ENCODE measurements at places on chromosomes 6 and 20.

DNA sequence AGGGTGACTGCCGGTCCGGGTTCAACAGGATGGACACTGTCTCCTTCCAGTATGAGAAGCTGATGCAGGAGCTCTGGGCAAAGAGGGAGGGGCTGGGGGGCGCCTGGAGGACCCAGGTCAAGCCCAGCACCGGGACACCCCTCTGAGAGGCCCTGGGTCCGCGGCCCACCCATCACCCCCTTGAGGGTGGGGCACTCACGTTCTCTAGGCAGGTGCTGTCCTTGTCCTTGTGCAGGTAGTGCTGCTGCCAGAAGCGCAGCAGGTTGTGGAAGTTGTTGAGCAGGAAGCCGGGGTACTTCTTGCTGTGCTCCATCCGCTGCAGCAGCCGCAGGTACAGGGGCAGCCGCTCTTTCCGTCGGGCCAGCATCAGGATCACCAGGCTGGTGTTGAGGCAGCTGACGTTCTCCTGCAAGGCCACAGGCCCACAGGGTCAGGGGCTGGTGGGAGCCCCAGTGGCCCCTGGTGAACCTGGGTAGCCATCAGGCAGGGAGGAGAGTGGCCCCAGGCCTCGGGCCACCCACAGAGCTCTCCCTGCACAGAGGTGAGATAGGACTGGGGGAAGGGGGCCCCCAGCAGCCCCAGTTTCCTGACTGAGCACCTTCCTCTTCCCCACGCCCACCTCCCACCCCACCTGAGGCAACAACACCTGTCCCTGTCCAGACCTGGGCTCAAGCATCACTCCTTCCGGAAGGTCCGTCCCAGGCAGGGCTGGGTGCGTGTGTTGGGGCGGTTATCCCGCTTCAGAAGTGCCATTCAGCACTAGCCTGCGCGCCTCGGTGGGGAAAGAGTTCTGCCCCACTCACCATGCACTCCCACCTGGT is 47.8 kb downstream of the MYH7B start:
- DNase-seq, result no peak

- DNase-seq, result no peak
These were observed 308.9 kb upstream of the JAG1 start for GRCh38 chr20:10982692-10983091.

DNA sequence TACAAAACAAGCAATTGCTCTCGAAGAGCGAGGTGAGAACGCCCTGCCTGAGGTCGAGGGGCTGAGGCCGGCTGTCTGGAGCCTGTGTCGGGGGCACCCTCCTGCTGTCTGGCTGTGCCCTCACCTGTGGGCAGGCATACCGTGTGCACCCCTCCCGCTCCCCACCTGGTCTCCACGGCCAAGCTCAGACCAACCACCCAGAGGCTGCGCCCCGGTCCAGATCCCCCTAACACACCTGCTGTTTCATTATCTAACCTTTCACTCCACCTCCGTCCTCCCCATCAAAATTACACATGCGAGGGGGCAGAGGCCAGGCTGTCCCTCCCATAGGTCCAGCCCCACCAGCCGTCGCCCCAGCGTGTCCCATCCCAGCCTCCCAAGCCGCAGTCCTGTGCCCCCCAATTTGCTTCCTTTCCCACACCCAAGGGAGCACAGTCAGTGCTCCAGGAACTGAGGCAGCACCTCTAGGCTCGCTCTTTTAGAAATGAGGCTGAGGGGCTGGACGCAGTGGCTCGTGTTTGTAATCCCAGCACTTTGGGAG is 35.2 kb downstream of the NTSR1 start:
- no peak for DNase-seq

- DNase-seq, result no peak
These were observed 87.3 kb downstream of the FAM120B start for GRCh38 chr6:170393807-170394399.

DNA sequence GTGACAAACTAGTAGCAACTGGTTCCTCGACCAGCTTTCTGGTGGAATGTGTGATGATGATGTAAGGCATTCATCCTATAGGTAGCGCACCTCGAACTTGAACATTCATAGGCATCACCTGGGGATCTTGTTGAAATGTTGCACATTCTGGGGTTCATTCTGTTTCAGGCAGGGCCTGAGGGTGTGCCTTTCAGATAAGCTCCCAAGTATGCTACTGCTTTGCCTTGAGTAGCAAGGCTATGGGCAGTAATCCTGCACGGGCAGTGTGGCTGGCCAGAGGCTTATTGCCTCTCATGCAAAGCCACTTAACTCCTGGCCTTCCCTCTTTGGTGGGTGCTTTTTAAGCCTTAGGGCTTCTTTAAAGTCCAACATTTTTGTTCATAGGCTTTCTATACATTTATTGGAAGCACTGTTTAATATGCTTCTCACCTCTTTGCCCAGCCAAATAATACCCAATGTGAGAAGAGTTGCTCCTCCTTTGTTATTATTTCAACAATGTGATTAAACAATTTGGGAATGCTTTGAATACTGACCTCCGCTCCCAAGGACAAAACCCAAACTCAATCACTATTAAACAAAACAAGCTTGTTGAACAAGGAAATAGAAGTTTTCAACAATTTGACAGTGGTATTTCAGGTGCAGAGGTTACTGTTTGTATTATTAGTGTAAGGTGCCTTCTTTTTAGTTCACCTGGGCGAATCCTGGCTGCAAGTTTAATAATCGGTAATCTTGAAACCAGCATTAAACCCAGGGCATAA is 57.5 kb downstream of the JARID2 start:
- DNase-seq, result no peak

DNA sequence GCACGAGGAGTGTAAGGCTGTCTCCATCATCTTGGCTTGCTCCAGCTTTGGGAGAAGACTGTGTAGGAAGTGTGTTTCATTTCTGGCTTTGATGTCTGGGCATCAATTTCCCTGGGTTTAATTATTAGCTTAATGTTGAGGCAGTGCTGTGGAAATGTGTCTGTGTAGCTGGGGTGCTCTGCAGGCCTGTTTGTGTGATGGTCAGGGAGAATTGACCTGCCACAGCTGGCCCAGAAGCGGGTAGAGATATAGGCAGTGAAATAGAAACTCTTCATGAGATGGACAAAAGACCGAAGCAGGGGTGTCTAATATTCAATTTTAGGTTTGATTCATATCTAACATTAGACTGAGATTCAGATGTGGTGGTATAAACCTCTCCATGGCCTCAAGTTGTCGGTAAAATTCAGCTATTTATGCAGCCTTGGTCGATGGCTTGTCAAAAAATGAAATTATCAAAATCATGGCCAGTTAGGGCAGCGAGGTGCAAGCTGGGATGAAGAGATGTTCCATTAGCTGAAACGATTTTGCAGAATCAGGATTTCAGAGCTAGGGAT is 95.3 kb upstream of the SNX9 start:
- no peak for DNase-seq

DNA sequence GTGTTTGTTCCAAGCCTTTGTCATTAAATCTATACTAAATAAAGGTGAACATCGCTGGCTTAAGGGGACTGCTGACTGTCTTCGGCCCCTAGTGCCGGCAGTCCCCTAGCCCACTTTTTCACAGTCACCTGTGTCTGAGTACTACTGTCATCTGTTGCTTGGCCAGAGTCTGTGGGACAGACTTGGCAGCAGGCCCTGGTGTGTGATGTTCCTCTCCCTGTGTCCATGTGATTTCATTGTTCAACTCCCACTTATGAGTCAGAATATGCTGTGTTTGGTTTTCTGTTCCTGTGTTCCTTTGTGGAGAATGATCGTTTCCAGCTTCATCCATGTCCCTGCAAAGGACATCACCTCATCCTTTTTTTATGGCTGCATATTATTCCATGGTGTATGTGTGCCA is 133.4 kb downstream of the HAO1 start:
- DNase-seq, result no peak

GRCh38 chr20:40232273-40232672 is 456.8 kb downstream of the MAFB start:
- DNase-seq, result no peak

DNA sequence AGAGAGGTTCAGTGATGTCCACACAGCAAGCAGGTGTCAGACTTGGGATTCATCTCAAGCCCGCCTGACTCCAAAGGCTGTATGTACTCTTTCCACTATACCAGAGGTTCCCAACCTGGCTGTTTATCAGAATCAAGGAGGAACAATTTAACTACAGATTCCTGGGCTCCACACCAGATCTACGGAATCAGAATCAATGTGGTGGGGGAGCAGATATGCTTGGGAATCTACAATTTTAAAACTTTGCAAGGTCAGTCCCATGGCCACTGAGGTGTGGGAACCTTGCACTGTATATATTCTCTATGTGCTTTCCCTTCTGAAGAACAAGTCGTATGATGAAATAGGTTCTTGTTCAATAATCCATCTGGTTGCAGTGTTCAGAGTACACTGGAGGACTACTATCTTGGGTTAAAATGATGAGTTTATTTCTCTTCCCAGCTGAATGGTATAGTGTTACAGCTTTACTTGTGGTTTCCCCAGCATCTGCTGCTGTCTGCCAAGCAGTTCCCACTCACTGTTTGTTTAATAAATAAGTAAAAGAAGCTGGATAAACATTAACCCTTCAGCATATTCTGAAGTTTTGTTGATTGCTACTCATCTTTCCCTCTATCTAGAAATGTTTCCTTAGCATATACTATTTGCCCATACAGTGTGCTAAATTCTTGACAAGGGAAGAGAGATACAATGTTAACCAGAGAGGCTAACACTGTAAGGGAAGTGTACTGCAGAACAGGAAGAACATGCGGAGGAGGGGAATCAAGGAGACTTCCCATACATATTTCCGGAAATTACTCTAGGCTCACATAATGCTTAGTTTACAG is 9.9 kb downstream of the TTI1 start:
- no peak for DNase-seq

DNA sequence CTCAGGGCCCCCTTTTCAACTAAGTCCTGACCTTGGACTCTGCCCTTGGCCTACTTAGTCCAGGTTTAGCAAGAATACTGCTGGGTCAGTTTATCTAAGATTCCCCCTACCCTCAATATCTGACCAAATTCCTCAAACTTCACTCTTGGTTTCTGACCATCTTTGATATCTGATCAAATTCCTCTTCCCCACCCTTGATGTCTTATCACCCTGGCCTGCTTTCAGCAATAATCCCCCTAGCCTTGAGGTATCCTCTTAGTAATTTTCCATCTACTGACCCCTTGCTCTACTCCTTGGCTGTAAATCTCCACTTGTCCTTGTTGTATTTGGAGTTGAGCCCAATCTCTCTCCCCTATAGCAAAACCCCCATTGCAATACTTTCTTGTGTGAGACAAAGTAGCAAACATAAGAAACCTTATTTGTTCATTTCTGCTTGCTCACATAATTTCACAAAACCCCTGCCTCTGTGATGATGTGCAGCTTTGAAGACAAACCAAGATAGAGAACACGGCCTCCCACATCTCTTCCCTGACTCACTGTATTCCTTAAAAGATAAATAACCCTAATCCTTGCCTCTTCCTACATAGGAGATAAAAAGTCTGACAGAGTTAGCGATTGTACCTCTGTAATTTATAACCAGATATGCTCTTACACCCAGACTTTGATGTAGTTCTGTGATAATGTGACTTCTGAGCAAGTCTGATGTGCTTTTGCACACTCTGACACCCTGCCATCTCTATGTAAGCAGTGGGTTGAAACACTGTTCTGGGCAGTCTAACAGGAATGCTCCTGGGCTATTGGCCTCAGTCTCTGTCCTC is 13.8 kb upstream of the IYD start:
- no peak for DNase-seq

DNA sequence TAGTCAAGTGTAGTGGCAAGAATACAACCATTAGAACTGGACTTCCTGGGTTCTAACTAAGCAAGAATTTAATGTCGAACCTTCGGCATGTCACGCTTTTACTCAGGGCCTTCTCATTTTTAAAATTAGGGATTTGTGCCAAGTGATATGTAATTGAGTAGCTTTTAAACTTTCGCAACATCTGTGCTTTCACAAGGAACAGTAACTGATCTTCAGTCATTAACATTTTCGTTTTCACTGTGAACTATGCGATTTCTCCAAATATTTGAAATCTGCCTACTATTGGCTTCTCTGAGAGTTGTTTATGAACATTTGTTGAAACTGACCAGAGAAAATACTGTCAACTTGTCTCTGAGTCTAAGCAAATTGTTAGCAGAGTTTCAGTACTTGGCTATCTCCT is 27.6 kb downstream of the GRM1 start:
- DNase-seq, result no peak

DNA sequence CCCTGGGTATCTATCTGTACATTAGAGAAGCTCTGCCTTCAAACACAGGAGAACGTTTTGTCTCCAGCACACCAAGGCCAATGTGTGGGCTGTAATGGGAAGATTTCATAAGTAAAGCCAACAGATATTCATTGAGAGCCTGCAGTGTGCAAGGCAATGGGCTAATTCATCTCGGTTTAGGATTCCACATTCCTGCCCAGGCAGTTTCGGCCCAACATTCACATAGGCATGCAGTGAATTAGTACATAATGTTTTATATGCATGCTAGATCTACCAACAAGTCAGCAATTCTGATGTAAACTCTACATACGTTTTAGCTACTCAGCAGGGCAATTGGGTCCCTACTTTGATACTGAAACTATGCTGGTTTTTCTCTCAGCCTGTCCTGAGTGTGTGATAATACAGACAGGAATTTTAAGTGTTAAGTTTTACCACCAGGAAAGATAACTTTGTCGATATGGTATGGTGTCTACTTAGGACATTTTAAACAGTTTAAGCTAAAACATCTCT is 46.9 kb upstream of the NAA20 start:
- DNase-seq, result no peak

DNA sequence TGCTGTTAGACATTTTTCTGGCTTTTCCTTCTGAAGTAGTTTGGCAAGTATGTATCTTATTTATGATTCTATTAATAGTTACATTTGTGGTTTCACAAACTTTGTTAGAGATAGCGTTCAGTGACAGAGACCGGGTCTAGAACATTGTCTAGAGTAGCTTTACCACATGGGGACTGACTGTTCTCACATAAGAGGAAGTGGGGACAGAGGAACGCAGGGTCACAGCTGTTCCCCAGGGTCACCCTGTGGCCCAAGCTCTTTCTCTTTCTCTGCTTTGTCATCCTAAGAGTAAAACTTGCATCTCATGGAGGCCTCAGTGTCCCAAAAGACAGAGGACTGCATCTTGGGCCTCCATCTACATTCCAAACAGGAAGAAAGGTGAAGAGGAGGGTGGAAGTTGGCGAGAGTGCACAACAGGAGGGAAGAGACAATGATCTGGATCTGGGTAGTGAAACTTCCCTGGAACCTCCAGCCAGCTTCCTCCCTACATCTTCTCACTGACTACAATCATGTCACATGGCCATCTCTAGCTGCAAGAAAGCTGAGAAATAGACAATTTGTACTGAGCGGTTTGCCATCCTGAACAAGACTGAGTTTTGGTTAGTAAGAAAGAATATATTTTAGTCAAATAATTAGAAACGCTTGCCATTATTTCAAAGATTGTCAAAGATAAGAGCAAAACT is 645.8 kb upstream of the ARID1B start:
- DNase-seq, result no peak

DNA sequence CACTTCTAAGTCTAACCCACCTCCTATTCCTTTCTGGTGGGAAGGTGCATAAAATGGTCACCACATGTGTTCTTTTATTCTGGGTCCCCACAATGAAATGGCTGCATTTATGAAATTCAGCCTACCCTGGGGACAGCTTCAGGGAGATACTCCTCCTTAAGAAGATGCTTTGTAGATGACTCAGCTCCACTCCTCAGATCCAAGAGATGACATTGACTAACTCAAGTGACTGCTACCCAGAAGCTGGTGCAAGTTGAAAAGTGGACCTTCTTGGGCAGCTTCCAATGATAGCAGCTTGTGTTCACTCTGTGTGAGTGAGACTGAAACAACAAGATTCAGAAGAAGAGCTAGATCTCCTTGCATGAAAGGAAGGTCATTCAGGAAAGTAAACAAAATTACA is 113.4 kb downstream of the SCP2D1 start:
- no peak for DNase-seq

All from SK-N-DZ (cell line).